ENCODE measurements at places on chromosomes 6 and 20.
A peak's percentile ranks its signal among the peaks of the same experiment; 100 is the strongest.

DNA sequence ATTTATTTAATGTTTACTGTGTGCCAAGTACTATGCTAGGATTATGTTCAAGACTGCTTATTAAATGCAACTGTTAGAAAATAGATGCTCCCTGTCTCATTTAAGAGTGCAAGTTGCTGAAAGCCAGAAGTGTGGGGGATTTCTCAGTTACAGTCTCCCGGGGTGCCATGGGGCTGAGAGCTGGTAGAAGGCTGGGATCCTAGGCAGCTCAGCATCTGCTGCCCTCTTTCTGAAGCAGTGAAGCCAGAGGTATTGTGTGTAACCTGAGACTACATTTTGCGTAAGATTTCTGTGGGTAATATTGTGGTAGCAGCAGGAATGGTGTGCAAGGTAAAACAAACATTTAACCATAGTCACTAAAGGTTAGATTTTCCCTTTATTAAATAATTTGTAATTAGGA, 120.6 kb downstream of the AKAP7 start:
- DNase-seq, result no peak

- DNase-seq, result peak; percentile 29
Observed at GRCh38 chr6:134299236-134299635, 18.7 kb downstream of the SGK1 start.

DNA sequence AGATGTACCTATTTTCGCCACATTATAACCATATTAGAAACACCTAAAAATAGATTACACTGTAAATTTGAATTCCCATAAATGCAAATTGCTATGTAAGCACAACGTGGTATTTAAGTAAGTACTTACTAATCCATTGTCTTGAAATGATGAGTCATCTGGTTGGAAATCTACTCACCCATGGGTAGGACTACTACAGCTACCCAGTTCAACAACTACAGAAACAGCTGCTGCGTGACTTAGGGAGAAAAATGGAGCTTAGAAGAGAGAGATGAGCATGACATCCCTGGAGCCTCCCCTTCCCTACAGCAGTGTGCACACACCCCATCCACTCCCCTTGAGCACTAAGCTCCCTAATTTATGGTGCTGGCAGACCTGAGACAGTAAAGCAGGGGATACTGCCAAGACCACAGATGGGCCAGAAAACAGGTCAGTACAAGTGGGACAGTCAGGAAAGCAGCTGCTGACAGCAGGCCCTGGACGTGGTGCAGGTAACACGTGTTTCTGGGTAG, 26.9 kb downstream of the RRAGD start:
- DNase-seq, result no peak

DNA sequence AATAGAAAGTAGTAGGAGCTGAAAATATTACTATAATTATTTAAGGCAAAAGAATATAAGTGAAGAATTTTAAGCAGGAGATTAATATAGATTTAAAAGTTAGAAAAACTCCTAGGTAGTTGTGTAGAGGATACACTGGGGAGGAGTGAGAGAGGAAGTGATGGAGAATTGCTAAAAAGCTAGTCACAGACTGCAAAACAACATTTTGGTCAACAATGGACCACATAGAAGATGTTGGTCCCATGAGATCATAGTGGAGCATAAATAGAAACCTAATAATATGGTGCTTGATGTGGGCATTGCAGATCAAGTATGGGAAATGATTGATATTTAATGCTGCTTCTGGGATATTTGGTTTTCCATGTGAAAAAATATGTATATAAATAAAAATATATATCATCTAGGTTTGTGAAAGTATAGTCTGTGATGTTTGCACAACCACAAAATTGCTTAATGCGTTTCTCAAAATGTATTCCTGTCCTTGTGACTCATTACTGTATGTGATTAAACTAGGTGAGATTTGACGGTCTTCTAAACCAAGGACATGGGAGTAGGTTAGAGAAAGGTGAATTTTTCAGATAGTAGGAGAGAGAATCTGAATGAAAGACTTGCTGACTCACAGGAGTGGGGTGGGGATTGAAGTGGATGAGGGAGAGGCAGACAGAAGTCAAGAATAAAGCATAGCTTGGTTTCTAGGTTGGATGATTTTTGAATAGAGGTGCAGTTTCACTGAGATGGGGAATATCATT, 174.0 kb downstream of the BCKDHB start:
- DNase-seq, result no peak

DNA sequence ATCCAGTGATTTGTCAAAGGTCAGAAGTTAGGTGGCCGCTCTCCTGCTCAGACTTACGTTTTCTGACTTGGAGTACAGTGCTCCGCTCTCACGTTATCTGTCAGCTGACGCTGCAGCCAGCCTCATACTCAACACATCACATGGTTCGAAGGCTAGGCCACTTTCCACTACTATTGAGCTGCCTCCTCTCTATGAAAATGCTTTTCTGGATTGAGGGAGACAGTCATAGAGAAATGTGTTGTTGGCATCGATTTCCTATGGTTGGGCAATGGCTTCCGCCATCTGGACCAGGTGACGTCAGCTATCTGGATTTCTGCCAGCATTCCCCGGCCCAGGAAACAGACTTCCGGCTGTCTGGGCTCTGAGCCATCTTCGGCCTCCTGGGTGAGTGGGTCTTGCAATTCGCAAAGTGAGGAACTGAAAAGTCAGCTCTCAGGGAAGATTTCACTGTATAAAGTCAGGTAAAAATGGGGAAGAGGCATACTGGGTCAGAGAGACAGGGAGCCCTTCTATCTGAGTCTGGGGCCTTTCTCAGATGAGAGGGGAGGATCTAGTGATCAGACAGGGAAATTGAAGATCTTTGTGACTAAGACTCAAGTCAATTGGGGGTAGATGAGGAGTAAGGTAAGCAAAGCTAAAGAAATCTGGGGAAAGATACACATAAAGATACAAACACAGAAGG, 37.5 kb upstream of the IER3 start:
- DNase-seq, result peak; percentile 90

GRCh38 chr20:44449864-44450263, 25.8 kb upstream of the TTPAL start:
- DNase-seq, result no peak

- DNase-seq, result peak; percentile 90
Observed at GRCh38 chr20:39874049-39874893, 814.8 kb downstream of the MAFB start.

GRCh38 chr6:170207586-170208181, 83.2 kb downstream of the DLL1 start:
- no peak for DNase-seq

GRCh38 chr6:6494677-6495076, 93.8 kb upstream of the LY86 start:
- DNase-seq, result peak; percentile 70

- DNase-seq, result no peak
Observed at GRCh38 chr6:9292975-9293374, 857.6 kb upstream of the SLC35B3 start.

DNA sequence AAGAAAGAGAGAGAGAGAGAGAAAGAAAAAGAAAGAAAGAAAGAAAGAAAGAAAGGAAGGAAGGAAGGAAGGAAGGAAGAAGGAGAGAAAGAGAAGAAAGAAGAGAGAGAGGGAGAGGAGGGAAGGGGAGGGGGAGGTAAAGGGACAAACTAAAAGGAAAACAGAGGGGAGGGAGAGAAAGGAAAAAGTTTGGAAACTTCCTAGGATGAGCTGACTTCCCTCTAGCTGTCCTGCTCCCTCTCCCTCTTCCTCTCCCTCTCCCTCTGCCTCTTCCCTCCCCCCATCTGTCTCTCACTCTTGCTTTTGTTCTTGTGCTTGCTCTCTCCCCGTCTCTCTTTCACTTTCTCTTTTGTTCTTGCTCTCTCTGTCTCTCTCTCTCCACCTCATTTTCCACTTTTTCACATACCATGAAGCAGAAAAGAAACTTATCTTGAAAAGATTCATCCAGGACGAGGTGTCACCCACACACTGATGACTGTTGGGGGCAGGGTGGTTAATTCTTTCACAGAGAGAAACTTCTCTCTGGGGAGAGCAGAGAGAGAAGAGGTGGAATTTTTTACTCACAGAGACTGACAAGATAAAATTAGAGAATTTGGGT, 56.4 kb upstream of the DUSP22 start:
- DNase-seq, result no peak

DNA sequence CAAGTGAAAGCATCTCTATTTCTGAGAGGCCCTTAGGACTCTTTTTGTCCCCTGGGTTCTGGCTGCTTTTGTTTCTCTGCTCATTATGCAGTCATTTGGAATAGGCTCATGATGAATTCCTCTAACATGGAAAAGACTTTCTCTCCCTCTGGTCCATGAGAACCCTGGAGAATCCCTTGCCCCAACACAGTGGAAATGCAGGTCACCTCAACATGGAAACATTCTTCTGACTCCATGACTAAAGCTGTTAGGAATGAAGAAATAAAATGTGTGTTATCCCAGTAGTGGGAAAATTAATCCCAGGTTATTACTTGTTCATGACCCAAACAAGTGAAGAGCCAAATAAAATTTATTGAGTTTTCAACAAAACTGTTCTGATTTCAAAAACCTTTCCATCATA, 458.6 kb downstream of the EPM2A start:
- DNase-seq, result no peak

- no peak for DNase-seq
Observed at GRCh38 chr6:63267828-63268227, 52.0 kb downstream of the LGSN start.

- no peak for DNase-seq
Observed at GRCh38 chr6:148890096-148890495, 143.3 kb downstream of the UST start.

DNA sequence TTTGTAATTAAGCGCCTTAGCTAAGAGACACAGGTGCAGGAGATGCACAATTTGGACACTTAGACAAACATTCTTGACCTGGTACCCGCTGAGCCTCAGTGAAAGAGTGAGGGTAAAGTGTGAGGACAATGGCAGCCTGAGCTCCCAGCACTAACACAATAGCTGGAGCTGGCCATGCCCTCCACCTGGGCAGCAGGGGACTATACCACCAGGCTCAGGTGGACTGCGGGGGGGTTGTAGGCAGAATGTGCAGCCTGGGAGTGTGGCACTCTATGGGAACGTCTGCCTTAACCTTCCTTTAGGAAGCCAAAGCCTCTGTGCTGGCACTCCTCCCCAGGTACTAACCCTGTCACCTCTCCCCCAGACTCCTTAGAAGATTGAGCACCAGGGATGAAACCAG, 23.6 kb downstream of the PRKN start:
- no peak for DNase-seq

DNA sequence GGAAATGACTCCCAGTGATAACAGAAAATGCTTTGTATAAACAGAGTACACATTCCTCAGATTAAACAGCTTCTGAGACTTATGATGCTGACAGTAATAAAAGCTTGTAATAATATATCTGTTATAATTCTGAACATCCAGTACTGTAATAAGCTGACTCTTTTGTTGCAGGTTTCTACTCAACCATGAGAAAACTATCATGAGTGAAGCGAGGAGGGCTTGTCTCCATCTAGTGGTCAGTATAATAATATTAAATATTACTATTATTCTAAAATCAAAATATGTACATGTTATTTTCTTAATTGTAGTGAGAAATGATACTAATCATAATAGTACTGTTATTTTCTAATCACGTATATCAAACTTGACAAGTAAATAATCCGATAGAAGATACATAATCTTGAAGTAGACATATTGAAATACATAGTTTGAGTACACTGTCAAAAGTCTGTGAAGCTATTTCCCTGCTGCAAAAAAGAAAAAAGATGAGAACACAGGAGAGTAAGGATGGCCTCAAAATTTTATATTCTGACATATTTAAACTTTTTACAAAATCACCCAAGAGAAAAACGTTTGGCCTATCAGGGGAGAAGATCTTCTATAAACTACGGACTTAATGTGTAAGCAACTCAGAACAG, 183.1 kb downstream of the MOXD1 start:
- no peak for DNase-seq

DNA sequence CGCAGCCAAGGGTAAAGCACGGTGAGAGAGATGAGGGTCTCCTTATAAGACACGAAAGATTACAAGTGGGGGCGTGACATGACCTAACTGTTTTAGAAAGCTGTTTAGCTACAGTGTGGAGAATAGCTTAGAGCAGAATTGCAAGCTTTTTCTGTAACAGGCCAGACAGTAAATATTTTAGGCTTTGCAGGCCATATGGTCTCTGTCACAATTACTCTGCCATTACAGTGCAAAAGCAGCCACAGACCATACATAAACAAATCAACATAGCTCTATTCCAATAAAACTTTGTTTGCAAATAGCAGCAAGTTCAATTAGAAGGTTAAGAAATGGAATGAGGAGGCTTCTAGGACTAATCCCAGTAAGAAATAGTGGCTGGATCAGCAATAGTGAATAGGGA, 16.8 kb downstream of the PGM3 start:
- DNase-seq, result no peak

GRCh38 chr6:134317471-134318131, at the start of gene SGK1:
TSS of gene SGK1 (minus strand) at chr6:134318112. CDS start at chr6:134317460, 652 bp downstream.
- peak; percentile 72 for DNase-seq

GRCh38 chr20:40536808-40537207, 152.2 kb downstream of the MAFB start:
- DNase-seq, result no peak

GRCh38 chr20:52179331-52180179, 12.0 kb downstream of the ZFP64 start:
- DNase-seq, result no peak

DNA sequence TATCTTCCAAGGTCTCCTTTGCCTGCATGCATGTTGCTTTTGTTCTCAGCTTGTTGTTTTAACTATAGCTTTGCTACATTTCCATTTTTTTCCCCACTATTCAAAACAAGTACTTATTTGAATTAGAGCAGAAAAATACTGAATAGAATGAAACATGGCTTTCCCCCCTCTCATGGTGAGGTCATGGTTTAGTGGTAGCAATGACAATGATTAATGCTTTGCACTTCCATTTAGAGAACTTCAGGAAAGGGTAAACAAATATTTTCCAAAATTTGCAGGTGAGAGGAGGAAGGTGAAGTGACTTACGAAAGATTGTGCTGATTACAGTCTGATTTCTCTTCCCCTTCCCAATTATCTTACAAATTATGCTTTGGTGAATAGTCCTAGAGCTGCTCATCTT, 47.8 kb upstream of the TRAF3IP2 start:
- no peak for DNase-seq

DNA sequence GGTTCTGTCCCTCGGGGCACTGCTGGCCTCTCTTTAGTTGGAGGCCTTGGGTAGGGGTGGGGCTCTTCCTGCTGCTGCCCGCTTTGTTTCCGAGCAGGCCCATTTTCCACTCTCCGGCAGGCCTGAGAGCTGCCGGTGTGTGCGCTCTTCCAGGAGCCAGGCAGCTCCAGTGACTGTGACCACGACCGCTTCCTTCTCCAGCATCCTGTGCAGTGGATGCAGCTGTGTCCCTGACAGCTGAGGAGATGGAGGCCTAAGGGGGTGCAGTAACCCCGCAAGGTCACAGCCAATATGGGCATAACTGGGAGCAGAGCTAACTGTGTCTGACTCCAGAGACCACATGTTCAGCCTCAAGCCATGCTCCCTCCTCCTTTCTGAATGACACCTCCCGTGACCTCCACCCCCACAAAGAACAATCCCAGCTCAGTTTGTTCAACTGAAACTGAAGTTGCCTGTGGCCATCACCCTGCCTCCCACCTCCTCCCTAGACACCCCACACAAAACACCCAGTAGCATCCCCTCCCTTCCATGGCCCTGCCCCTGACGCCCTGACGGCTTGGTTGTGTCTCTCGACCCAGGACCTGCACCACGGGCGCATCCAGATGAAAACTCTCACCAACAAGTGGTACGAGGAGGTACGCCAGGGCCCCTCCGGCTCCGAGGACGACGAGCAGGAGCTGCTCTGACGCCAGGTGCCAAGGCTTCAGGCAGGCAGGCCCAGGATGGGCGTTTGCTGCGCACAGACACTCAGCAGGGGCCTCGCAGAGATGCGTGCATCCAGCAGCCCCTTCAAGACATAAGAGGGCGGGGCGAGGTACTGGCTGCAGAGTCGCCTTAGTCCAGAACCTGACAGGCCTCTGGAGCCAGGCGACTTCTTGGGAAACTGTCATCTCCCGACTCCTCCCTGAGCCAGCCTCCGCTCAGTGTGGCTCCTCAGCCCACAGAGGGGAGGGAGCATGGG, 27.8 kb downstream of the SPATA2 start:
- DNase-seq, result peak; percentile 77
